ENCODE measurements at places on chromosomes 5 and 9.

GRCh38 chr5:150303070-150303615 lies 438 bp upstream of the ARSI start:
- no peak for DNase-seq

DNA sequence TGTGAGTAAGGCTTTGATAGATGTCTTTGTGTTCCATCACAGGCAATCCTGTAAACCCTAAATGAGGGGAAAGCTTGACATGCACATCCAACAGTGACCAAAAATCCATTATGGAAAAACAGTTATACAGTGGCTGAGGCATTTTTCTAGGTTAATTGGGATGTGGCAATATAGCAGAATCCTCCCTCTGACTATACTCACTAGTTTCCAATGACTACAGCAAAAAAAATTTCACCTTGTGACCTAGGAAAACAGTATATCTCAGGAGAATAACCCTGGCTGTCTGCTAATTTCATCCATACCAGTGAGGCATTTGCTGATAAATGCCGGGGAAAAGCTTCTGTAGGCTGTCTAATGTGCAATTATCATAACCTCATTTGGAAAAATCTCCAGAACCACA lies 49.9 kb upstream of the SNCAIP start:
- no peak for DNase-seq

- no peak for DNase-seq
These were observed 653.1 kb upstream of the KLF4 start for GRCh38 chr9:108142504-108143201.

- DNase-seq, result peak; percentile 17
These were observed at the start of gene PRLR for GRCh38 chr5:35230038-35230611. PRLR (minus strand) TSS chr5:35230487; CDS start chr5:35089620, 140,867 bp downstream.

- DNase-seq, result no peak
These were observed 960 bp downstream of the SECISBP2 start for GRCh38 chr9:89319015-89319905.

- DNase-seq, result no peak
These were observed 9.6 kb downstream of the KIF2A start for GRCh38 chr5:62315376-62316175.

DNA sequence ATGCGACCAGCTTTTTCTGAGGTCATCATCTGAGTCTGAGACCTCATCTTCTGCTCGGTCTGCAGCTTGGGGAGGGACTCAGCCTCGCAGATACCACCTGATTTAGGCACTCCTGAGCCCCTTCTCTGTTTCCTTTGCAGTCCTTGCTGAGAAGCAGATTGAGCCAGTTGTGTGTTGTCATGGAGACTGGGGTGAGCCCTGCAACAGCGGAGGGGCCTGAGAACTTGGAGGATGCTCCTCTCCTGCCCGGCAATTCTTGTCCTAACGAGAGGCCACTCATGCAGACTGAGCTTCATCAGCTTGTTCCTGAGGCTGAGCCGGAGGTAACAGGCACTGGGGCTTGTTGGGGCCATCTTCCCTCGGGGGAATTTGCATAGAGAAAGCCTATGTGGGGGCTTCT lies 19.2 kb downstream of the TEX53 start:
- no peak for DNase-seq

DNA sequence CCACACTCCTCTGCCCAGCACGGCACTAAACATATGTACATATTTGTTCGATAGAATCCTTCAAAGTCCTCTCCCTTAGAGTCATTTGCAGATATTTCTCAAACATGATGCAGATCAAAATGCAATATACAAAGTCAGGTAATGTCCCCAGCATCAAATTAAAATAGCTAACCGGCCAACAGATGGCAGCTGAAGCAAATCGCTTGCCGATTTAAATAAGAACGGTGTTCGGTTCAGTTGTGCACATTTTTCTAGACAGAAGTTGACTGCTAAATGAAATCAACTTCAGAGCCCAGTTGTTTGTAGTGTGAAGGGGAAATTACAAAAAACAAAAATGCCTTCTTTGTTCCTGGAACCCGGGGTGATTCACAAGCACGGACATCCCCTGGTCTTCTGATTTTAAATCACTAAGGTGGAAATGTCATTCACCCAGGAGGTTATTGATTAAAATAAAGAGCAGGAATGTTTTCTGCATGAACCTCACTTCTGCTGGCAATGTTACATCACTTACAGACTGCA lies 219.2 kb downstream of the EBF1 start:
- DNase-seq, result no peak

DNA sequence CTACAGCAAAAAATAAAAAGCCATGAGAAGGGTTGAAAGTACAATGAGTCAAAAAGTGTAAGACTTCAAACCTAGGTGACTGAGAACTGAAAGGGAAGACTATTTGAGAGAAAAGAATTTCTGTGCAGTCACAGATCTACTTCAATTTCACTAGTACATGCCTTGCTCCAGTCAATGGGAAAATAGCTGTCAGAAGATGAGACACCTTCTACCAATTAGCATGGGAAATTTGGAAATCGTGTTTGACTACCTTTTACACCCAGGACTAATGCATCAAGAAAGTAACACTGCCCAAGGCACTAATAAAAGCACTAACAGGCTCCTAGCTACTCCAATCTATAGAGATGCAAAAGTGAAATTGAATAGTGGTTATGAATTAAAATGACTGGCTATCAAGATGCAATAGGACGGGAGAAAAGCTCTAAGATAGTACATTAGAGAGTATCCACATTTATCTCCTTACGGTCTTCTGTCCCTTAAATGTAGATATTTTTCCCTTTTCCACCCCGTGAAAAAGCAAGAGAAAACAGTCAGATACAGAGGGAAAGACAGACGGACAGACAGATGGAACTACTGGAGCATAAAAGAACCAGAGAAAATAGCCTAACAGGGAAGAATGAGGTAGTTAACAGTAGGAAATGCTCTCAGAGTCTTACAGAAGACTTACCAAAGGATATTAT lies 15.2 kb downstream of the ERP44 start:
- no peak for DNase-seq

DNA sequence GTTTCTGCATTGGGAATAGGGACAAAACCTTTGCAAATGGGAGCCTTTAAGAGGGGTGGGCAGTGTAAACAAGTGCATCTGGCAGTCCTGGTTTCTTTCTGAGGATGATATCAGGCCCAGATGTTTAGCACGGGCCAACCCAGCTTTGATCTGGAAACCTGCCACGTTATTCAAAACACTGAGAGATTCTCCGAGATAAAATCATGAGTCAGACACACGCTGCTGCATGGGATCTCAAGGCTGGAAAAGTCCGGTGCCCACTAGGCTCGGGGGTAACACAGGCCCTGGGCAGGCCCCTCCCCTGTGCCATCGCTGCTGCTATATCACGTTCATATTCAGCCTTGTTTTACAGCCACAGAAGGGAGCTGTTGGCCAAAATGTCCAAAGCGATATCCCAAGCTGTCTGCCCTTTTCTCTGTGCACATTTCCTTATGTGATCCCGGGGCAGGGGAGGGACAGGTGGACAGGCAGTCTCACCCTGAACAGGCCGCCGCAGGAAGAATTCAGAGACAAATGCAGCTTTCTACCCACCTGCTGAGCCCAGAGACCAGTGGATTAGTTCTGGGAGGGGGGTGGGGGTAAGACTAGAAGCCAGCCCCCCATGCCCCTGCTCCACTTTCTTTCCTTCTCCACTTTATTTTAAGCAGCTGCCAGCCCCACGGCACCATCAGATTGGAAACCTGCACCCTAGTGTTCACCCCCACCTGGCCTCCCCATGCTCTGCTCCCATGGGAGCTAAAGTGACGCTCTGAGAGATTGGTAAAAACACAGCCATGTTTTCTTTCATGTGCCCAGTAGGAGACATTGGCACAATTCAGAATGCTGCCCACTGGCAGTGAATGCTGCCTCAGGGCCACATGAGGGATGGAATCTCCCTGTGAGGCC lies 63.1 kb downstream of the TMOD1 start:
- no peak for DNase-seq

DNA sequence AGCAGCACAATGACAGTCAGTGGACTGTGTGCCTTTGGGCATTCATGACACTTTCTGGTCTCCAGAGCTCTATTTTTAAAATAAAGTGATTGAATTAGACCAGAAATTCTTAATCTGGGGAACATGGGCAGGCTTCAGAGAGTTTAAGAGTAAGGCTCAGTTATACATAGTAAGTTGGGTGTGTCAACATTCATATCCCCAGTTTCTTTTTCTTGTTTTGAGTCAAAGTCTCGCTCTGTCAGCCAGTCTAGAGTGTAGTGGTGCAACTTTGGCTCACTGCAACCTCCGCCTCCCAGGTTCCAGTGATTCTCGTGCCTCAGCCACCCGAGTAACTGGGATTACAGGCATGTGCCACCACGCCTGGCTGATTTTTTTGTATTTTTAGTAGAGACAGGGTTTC lies 13.7 kb upstream of the KIF4B start:
- DNase-seq, result no peak

DNA sequence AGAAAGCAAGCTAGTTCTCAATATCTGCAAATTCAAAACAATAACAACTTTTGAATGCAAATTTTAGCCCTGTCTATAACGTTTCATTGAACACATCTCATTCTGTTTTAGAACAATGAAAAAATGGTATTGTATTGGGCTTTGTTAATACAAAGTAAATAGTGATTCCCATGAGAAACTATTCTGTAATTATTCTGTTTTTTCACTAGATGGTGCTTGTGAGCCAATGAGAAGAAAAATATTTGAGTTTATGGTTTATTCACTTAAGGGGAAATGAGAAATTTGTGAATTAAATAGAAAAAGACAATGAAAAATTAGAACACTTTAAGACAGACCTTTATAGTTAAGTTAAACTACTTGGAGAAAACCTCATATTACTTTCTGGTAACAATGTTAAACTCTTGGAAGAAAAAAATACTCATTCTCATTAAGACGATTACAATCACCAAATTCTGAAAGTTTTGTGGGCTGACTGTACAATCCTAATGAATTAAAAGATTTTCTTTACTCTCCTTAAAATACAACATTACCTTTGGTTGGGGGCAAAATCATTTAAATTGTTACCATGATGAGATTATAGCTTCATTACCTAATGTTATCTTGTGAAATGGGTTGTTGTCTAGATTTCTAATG lies 127.0 kb downstream of the NNT start:
- DNase-seq, result no peak

DNA sequence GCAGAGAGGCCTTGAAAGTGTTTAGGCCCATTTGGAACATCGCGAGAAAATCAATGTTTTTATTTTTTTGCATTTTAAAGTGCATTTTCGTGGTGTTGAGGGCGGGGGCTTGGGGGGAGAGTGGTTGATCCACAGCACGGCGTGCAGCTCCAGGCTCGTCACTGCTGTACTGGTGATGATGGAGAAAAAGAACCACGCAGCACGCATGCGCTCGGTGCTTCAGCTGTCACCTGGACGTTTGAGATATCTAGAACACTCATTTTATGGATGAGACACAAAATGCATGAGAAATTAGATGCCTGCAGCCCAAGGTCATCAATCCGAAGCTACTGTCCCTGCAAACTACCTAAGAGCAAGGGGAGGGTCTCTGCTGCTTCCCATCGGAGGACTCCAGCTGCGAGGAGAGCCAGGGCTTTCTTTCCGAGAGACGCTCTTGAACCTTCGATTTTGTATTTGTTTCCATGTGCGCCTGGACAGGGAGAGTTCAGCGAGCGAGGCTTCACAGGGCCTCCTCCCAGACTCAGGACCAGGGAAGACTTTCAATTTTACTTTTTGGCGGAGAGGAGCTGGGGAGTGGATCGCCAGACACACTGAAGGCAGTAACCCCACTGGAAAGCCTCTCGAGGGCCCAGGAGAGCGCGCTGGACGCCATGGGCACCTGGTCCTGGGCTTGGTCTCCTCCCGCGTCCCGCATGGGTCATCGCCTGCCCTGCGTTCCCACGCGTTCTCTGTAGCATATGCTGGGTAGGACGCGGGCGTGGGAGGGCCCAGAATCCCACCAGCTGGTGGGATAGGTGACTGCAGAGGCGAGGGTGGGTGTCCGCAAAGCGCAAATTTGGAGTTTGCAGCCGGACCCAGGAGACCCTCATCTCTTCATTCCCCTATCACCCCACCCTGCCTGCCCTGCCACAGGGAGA lies 2.5 kb downstream of the DMRT2 start:
- no peak for DNase-seq

GRCh38 chr5:122789461-122790171 lies 14.7 kb downstream of the SNX2 start:
- DNase-seq, result no peak

- no peak for DNase-seq
These were observed 202.3 kb downstream of the GAPVD1 start for GRCh38 chr9:125463926-125464325.

DNA sequence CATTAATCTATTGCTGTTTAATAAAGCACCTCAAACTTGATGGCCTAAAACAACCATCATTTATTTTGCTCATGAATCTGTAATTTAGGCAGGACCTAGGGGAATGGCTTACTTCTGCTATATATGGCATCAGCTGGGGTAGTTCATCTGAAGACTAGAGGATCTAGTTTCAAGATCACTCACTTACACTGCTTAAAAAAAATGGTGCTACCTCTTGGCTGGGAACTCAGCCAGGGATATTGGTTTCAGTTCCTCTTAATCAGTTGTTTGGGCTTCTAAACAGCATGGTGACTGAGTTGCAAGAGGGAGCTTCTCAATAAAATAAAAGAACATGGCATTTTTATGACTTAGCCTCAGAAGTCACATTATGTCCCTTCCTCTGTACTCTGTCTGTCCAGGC lies 142.0 kb downstream of the FAM114A2 start:
- DNase-seq, result no peak

GRCh38 chr9:23812673-23813072 lies 13.4 kb downstream of the ELAVL2 start:
- no peak for DNase-seq

DNA sequence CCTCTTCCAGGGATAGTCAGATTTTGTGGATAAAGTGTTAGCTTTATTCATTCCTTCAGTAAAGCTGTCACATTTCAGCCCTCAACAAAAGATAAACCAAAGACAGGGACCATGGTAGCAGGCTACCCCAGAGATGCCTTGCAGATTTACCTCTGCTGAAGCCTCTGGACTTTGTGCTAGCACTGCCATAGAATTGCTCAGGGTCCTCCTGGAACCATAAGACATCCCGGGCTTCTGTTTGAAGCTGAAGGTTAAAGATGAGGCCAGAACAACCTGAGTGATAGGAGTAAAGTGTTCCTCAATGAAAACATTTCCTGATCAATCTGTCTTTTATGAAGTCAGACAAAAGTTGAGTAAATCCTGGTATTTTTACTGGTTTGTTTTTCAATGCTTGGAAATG lies 57.5 kb upstream of the ARL15 start:
- no peak for DNase-seq

DNA sequence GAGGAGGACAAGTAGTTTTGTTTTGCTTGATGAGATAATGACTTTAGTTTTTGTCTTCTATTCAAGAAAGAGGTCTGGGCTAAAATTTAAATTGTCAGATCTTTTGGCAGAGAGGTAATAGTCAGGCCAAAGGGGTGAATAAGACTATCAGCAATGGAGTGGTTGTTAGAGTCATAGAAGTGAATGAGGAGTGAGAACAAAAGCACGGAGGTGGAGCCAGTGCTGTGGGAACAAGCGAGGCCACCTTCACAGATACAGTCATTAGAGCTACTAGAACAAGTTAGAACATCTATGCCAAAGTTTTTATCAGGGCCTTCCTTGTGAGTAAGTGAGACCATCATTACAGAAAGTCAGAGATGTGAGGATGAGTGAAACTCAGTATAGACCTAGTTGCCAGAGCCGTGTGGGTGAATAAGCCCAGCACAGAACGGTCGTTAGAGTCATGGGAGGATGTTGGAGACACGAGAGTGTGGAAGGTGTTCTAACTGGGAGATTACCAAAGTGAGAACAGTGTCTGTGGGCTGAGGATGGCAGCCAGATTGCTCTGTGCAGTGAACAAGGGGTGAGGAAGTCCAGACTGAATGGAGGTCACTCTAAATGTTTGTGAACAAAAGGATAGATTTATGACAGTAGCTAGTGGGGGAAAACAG lies 135.1 kb downstream of the RPS23 start:
- DNase-seq, result no peak
